ENCODE measurements at places on chromosomes 2 and 18.
A peak's percentile ranks its signal among the peaks of the same experiment; 100 is the strongest.

- DNase-seq = no peak
These were observed 76.0 kb downstream of the RFTN2 start for GRCh38 chr2:197599285-197599965.

DNA sequence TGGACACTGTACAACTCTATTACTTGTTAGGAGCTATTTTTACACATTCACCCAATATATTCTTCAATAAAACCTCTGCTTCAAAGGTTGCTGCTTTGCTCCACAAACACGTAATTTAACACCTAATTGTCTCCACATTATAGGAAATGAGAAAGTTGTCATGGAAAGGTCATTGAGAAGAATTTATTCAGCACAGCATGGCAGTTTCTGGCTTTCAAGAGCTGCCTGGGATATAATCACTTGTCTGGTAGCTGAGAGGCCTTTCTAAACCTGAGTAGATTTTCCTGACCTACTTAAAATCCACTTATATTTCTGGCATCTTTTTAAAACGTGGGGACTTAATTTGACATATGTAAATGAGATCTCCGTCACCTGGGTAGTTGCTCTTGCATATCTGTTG, 216.1 kb downstream of the ZNF804A start:
- peak; percentile 42 for DNase-seq

- DNase-seq = no peak
These were observed 48.3 kb downstream of the WDFY1 start for GRCh38 chr2:223896833-223897311.

DNA sequence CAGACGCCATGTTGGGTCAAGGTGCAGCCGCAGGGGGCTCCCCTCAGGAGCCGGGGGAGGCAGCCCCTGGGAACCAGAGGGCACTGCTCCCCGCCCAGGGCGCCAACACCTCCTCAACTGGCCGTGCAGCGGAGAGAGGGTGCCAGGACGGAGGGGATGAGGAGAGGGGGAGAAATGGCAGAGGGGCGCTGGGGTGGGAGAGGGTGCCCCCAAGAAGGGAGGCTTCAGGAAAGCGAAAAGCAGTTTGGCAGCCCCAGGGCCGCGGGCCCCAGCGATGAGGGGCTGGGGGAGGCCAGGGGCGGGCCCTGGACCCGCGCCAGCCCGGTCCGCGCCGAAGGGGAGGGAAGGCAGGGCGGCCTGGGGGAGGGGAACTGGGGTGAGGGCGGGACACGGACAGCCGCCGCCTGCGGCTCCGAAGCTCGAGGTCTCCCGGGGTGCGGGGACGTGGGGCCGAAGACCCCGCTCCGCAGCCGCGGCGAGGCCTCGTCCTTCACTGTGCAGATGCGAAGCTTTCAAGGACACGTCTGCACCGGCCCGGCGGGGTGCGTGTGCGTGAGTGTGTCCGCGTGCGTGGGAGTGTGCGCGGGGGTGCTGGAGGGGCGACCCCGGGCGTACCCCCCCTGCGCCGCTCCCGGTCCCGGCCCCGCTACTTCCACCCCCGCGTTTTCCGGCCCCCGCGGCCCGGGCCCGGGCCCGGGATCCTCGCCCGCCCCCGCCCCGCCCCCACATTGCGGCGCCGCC, 1.4 kb downstream of the DNMT3A start:
- peak; percentile 73 for DNase-seq

GRCh38 chr2:122411231-122411630, 655.8 kb downstream of the TSN start:
- DNase-seq = no peak

DNA sequence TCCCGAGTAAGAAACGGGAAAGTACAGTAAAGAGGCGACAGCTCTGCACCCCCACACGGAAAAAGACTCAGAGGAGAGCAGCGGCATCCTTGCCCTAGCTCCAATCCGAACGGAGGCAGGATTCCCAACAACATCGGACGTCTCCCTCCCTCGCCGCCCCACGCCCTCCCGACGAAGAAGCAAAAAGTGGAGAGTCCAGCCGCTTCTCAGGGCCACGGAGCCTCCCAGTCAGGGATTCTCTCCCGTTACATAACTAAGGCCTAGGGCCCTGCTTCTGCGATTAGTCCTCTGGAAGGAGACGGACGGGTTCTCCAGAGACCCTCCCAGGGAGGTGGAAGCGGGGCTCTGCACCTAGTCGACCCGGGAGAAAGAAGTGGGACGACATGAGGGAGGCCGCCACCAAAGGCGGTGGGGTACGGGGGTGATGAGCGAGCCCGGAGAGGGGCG, 587 bp downstream of the SUMO1 start:
- no peak for DNase-seq

DNA sequence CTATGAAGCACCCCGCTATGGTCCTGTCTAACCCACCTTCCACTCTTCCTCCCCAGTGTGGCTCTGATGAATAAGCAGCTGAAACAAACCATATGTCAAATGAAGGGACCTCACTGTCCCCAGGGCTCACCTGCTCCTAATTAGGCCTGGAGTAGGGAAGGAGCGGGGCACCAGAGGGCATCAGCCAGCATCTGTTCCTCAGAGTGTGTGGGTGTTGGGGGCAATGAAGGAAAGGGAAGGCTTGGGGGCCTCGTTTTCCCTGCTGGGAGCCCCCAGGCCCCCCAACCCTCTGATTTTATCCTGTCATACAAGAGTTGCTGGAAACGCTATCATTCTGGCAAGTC, 274.7 kb downstream of the HAUS1 start:
- no peak for DNase-seq

DNA sequence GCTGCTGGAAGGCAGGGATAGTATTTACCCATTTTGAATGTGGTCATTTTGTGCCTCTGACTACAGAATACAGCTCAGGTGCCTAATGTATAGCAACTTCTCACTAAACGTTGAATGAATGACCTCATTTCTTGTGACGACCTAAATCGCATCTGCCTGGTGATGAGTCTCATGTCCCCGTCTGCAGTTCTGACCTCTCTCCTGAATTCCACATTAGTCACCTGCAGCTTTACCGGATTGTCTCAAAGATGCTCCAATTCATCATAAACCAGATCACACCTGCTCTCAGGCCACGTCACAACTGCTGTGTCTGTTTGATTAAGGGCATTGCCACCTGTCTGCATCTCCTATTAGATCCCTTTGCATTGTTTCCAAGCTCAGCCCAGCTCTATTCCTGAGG, 133.6 kb upstream of the MYT1L start:
- peak; percentile 82 for DNase-seq

GRCh38 chr18:56649996-56650395, 1.2 kb upstream of the WDR7 start:
- no peak for DNase-seq

- DNase-seq = no peak
These were observed 156.7 kb upstream of the HAAO start for GRCh38 chr2:42949125-42949524.

- DNase-seq = peak; percentile 36
These were observed at the start of gene INPP1 for GRCh38 chr2:190343536-190344275. Gene INPP1 (plus strand): TSS chr2:190343589. CDS start chr2:190360103, 16,514 bp downstream.

- DNase-seq = no peak
These were observed 114.0 kb downstream of the FAM210A start for GRCh38 chr18:13612196-13612997.

GRCh38 chr2:176555781-176556180, 286.5 kb downstream of the MTX2 start:
- DNase-seq = no peak

- DNase-seq = no peak
These were observed 58.4 kb upstream of the SLC8A1 start for GRCh38 chr2:40510304-40510703.

DNA sequence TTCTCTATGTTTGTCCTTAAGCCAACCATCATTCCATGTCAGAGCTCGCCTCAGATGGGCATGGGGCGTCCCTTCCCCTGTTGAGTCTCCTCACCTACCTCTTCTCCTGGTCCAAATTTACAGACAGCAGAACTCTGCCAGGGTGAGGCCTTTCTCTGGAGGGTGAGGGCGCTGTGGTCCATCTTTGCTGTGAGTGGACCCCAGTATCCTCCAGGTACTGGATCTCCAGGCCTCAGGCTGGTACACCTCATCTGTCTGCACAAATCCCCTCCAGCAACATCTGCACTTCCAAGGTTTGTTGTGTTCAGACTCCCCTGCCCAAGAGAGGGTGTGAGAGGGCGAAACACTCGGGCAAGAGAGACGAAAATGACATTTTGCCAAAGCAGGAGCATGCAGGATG, 63.9 kb upstream of the EDAR start:
- DNase-seq = no peak

- peak; percentile 64 for DNase-seq
These were observed 1030.1 kb upstream of the POU3F3 start for GRCh38 chr2:103823847-103824246.

DNA sequence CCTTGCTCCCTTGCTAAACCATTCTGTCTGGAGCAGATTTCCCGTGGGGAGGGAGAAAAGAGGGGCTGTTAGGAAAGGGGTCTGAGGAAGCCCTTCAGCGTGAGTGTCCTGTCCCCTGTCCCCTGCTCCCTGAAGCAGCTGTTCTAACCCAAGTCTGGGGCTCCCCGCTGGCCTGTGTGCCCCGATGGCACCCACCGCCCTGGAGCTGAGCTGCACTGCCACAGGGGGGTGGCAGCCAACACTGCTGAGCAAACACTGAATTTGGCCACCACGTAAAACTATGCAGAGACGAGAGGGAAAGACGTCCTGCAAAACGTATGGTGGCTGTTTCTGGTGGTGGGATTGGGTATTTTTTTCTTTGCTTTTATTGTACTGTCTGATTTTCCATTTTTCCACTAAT, 17.9 kb downstream of the KCNG2 start:
- no peak for DNase-seq

DNA sequence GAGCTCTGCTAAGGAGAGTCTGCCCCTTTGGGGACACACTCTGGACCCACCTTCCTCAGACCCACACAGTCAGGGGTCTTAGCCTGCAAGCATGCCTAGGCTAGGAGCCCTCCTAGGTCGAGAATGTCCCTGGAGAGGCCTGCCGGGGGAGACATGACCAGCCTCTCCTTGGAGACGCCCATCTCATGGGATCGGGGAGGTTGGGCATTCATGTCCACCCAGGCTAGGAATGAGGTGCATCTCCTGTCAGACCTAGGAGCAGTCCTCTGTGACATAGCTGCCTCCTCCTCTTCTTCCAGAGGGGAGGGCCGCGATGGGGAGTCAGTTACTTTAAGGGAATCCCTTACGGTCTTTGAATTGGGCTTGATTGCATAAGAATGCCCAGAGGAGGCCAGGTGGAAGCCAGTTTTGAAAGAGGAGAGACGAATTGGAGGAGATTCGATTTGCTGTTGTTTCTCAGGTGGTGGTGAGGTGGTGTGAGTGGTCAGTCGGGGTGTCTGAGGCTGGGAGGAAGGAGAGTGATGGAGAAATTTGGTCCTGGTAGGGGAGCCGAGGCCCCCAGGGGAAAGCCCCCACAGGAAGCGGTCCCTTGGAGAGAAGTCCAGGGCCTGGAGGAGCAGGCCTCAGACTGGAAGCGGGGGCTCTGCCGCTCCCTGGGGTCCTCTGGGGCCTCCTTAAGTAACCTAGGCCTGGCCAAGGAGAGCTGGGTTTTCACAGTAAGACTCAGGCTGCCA, 241.3 kb downstream of the DYSF start:
- no peak for DNase-seq

DNA sequence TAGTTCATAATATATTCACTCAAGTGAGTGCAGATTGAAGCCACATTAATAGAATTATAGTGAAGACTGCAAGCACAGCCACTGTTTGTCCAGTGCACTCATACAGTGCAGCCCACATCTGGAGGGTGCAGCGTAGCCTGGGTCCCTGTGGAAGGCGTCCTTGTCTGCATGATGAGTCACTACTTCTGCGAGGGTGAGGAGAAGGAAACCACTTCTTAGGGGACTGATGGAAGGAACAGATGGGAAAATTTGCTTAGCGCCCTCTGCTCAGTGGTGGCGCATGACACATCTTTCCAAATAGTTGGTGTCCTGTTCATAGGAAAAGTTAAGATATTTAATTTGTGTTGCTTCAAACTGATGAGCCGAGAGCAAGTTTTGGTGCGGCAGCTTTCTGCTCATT, 330.4 kb upstream of the SMIM21 start:
- no peak for DNase-seq

DNA sequence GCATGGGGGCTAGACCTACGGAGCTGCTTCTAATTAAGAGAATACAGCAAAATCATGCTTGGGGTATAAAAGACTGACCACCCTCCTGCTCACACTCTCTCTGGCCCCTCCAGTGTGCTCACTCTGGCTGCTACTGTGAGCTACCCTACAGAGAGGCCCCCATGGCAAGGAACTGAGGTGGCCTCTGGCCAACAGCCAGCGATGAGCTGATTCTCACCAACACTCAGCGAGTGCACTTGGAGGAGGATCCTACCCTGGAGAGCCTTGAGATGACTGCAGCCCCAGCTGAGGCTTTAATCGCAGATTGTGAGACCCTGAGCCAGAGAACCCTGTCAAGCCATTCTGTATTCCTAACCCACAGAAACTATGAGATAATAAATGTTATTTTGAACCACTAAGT, 88.2 kb downstream of the GFPT1 start:
- DNase-seq = no peak

- DNase-seq = no peak
These were observed 5.3 kb downstream of the NGEF start for GRCh38 chr2:233007739-233008138.

DNA sequence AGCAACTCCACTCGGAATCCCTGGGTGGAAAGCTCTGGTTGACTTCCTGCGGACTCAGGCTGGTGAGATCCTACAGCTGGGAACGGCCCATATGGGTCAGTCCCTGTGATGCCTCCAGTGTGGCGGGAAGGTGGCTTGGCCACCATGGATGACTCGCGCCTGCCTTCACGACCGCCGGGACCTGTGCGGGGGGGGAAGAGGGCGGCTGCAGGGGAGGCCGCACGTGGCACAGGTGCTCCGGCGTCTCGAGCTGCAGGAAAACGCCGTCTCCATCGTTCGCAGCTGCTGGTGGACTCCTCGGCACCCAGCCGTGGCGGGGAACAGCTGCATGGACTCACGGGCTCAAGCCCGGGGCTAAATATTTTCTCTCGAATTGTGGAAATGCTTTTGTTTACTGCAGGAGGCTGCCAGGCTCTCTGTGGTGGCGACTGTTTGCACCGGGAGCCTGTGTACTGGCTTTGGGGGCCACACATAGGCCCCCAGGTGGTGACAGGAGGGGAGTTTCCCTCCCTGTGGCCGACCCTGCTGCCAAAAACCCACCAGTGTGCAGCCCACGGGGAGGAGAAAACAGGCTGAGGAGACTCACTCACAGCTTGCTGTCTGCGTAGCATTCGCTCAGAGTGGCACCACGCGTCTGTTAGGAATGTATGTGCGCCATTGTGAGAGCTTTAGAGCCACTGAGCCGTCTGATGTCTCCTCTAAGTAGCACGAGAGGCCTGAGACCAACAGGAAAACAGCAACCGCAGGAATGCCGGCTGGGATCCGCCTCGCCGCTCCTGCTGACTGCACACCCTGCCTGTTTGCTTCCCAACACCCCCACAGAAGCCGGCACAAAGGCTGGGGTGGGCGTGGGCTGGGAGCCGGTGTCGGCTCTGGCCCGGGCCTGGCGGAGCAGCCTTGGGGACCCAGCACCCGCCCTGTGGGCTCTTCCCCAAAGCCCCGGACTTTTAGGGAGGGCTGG, 89.2 kb downstream of the NFATC1 start:
- no peak for DNase-seq

- DNase-seq = no peak
These were observed 27.6 kb downstream of the PLEKHB2 start for GRCh38 chr2:131132729-131133128.

GRCh38 chr2:9404451-9404850, 18.9 kb downstream of the ITGB1BP1 start:
- DNase-seq = no peak

- DNase-seq = no peak
These were observed 104.1 kb downstream of the CHN1 start for GRCh38 chr2:174901075-174901474.

GRCh38 chr18:46542545-46542944, 114.5 kb downstream of the LOXHD1 start:
- no peak for DNase-seq

GRCh38 chr2:231526341-231527090, 3.7 kb downstream of the NMUR1 start:
- no peak for DNase-seq

Data from COR-L47 (cell line).